ENCODE measurements at places on chromosomes 6 and 20.

- DNase-seq, result no peak
- no peaks in the 10 kb centered on the region for H3K36me3 ChIP-seq
- H3K27me3 ChIP-seq, result no peaks in the 10 kb centered on the region
- no peak overlapping the region for H3K27ac ChIP-seq
These were observed 136.8 kb downstream of the ZDHHC14 start for GRCh38 chr6:157517601-157518359.

- no peaks in the 10 kb centered on the region for H3K27me3 ChIP-seq
- no peaks in the 10 kb centered on the region for H3K36me3 ChIP-seq
- H3K4me3 ChIP-seq, result no peak overlapping the region
- no peak overlapping the region for H3K27ac ChIP-seq
- H3K4me1 ChIP-seq, result no peaks in the 10 kb centered on the region
These were observed 132.9 kb upstream of the MCHR2 start for GRCh38 chr6:100126790-100127484.

DNA sequence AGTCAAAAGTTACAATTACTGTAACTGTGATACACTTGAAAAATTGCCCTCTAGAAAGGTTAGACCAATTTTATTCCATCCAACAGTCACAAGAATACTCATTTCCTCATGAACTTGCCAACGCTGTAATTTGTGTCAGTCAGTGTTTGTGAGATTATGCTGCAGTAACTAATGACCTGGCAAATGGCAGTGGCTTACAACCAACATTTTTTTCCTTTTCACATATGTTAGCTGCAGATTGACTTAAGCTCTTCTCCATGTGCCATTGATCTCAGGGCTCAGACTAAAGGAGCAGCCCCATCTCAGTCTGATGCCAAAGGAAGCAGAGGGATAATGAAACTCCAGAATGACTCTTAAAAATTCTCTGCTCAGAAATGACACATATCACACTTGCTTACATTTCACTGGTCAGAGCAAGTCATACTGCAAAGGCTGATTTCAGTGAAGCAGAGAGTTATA lies 92.3 kb upstream of the ELOVL5 start:
- no peak for DNase-seq
- no peak overlapping the region for H3K4me3 ChIP-seq
- no peaks in the 10 kb centered on the region for H3K27me3 ChIP-seq
- no peaks in the 10 kb centered on the region for H3K36me3 ChIP-seq
- no peaks in the 10 kb centered on the region for H3K4me1 ChIP-seq

DNA sequence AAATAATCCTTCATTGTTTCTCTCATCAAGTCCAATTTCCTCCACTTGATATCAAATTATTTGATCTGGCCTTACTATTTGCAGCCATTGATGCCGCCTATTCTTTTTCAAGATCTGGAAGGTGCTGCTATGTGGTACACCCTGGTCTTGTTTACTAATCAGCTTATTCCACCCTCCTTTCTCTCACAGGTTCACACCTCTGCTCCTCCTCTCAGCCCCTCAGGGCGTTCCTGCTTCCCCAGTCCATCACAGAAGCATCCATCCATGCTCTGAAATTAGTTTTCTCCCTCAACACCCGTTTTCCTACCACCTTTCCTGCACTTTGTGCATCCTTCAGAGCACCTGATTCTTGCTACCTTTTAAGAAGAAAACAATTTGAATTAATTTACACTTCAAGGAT lies 183.6 kb downstream of the EPHA7 start:
- H3K36me3 ChIP-seq, result no peaks in the 10 kb centered on the region
- no peaks in the 10 kb centered on the region for H3K27me3 ChIP-seq
- H3K4me1 ChIP-seq, result no peaks in the 10 kb centered on the region
- no peak overlapping the region for H3K4me3 ChIP-seq

DNA sequence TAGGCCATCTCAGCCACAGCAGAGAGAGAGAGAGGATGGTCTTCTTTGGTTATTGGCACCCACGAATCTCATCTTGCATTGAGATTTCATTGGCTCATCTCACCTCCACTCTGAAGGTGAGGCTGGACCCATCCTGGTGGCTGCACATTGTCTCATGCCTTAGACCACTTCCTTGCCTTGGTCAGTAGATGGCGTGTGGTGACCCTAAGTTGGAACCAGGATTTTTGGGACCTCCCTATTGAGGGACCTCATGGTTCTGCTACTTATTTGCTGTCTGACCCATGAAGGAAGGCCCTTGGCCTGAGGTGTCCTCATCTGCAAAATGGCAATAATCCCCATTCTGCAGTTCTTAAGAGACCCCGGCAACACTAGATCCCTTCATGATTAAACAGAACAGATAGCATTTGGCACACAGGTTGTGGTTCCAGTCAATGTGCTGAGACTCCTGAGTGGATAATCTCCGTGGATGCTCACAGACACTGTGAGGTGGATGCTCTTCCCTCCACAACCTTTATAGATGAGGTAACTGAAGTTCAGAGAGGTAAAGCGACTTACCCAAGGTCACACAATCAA lies 21.5 kb upstream of the AAR2 start:
- H3K27ac ChIP-seq, result no peak overlapping the region
- H3K4me3 ChIP-seq, result no peak overlapping the region
- DNase-seq, result no peak
- no peaks in the 10 kb centered on the region for H3K4me1 ChIP-seq
- H3K36me3 ChIP-seq, result no peaks in the 10 kb centered on the region

GRCh38 chr6:115891111-115891669 lies 169.5 kb downstream of the FRK start:
- no peak overlapping the region for H3K4me3 ChIP-seq
- no peak for DNase-seq
- no peaks in the 10 kb centered on the region for H3K36me3 ChIP-seq
- no peaks in the 10 kb centered on the region for H3K4me1 ChIP-seq
- no peaks in the 10 kb centered on the region for H3K27me3 ChIP-seq
- no peak overlapping the region for H3K27ac ChIP-seq

DNA sequence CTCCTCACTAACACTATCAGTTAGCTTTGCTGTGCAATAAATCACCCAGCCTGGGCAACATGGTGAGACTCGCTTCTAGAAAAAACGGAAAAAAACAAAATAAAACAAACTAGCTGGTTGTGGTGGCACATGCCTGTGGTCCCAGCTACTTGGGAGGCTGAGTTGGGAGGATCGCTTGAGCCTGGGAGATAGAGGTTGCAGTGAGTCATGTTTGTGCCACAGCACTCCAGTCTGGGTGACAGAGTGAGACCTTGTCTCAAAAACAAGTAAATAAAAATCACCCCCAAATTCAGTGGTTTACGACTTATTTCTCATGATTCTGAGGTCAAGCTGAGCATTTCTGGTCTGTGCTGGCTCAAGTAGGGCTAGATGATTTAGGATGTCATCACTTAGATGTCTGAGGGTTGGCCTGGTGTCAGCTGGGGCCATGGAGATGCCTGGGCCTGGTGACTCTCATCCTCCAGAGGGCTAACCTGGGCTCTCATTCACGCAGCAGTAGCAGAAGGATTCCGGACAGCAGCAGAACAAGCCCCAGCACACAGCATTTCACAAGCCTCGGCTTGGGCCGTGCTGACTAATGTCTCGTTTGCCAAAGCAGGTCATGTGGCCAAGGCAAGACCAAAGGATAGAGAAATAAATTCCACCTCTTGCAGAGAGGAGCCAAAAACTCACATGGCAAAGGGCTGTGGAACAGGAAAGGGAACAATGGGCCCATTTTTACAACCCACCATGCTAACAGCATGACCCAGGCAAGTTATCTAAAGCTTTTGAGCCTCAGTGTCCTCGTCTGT lies 32.5 kb downstream of the MGME1 start:
- no peak overlapping the region for H3K4me3 ChIP-seq
- no peak overlapping the region for H3K27ac ChIP-seq
- no peaks in the 10 kb centered on the region for H3K36me3 ChIP-seq

GRCh38 chr6:109002051-109002697 lies 92.5 kb downstream of the SESN1 start:
- peaks cover 18% of the 10 kb centered on the region for H3K4me1 ChIP-seq
- no peaks in the 10 kb centered on the region for H3K36me3 ChIP-seq
- no peaks in the 10 kb centered on the region for H3K27me3 ChIP-seq
- H3K27ac ChIP-seq, result peak overlapping the region; percentile 96

- no peak overlapping the region for H3K27ac ChIP-seq
- peaks cover 7% of the 10 kb centered on the region for H3K4me1 ChIP-seq
- no peak for DNase-seq
- no peaks in the 10 kb centered on the region for H3K27me3 ChIP-seq
- no peak overlapping the region for H3K4me3 ChIP-seq
These were observed 148.9 kb downstream of the TMEM200A start for GRCh38 chr6:130514712-130515111.

DNA sequence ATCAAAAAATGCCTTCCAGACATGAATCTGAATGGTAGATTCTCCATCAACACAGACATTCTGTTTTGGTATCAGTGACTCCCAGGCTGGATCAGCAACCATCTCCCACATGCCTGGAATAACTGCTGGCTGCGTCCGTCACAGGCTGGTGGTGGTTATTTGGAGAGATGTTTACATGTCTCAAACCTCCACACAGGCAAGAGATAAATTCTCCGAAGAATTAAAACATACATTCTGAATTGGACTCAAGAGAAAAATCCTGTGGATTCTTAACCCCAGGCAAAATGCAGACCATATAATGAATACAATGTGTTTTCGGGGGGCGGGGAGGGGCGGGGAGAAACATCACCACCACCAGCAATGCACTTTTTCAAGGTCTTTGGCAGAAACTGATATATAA lies 108.2 kb downstream of the THBS2 start:
- no peaks in the 10 kb centered on the region for H3K36me3 ChIP-seq
- DNase-seq, result no peak
- no peaks in the 10 kb centered on the region for H3K27me3 ChIP-seq
- no peak overlapping the region for H3K4me3 ChIP-seq
- no peaks in the 10 kb centered on the region for H3K4me1 ChIP-seq

- no peaks in the 10 kb centered on the region for H3K4me1 ChIP-seq
- peaks cover 7% of the 10 kb centered on the region for H3K27me3 ChIP-seq
- DNase-seq, result no peak
- no peak overlapping the region for H3K4me3 ChIP-seq
These were observed 33.6 kb downstream of the SLC2A10 start for GRCh38 chr20:46743088-46743487.

DNA sequence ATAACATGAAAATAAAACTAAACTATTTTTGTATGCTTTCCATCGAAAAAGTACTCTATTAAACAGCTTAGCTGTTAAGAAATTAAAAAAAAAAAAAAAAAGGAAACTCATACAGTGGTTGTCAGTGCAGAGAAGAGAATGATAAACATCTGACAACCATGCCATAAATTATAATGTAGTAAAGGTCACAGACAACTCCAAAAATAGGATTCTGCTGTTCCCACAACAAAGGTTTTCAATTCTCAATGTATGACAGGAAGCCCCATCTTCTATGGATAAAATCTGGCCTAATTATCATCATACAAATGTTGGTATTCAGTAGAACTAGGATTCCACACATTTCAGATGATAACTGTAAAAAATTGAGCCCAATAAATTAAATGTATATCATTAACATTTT lies 5.0 kb downstream of the PLN start:
- H3K4me3 ChIP-seq, result no peak overlapping the region
- H3K27me3 ChIP-seq, result no peaks in the 10 kb centered on the region
- no peaks in the 10 kb centered on the region for H3K36me3 ChIP-seq

DNA sequence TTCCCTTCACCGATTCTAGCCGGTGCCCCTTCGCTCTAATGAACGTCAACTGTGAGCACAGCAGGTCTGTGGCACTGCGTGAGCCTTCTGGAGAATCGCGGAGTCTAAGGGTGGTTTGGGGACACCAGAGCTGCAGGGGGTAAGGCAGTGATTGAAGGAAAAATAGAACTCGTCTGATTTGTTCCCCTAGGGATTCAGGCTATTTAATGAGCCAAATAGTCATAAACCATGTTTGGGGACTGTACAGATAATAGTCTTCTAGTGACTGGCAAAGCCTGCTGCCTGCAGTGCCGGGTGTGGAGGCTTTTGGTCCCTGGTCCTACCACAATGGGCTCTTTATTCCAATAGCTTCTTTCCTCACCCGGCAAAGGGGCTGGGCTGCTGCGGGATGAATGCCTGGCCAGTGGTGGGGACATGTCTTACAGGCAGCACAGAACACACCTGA lies 11.1 kb upstream of the NTSR1 start:
- H3K4me3 ChIP-seq, result no peak overlapping the region
- H3K4me1 ChIP-seq, result no peaks in the 10 kb centered on the region
- no peaks in the 10 kb centered on the region for H3K27me3 ChIP-seq
- no peak overlapping the region for H3K27ac ChIP-seq

- no peak overlapping the region for H3K27ac ChIP-seq
- no peaks in the 10 kb centered on the region for H3K36me3 ChIP-seq
- H3K4me3 ChIP-seq, result no peak overlapping the region
- H3K4me1 ChIP-seq, result no peaks in the 10 kb centered on the region
These were observed 16.9 kb upstream of the GSTA4 start for GRCh38 chr6:53011979-53012378.

DNA sequence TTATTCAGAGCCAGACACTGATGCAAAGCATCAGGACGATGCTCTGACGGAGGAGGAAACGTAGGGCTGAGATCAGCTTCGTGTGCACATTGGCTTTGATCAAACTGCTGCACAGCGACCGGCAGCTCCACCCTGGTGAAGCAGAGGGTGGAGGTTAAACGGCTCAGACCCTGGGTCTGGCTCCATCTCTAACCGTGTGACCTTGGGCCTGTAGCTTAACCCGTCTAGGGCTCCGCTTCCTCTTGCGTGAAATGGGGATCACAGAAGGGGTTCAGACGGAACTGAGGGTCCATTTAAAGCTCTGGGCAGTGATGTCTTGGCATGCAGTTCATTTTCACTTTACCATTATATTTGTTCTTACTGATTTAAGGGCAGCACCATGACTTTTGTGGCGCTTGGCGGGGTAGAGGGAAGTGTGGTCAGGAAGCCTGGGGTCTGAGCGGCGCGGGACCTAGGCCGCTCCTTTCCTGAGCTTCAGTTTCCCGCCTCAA lies 644 bp downstream of the RBL1 start:
- no peaks in the 10 kb centered on the region for H3K27me3 ChIP-seq
- no peak for DNase-seq
- H3K4me1 ChIP-seq, result no peaks in the 10 kb centered on the region
- no peaks in the 10 kb centered on the region for H3K36me3 ChIP-seq
- peak overlapping the region; percentile 82 for H3K27ac ChIP-seq

- no peaks in the 10 kb centered on the region for H3K4me1 ChIP-seq
- no peak overlapping the region for H3K27ac ChIP-seq
- no peaks in the 10 kb centered on the region for H3K36me3 ChIP-seq
- no peak for DNase-seq
- H3K4me3 ChIP-seq, result no peak overlapping the region
- H3K27me3 ChIP-seq, result no peaks in the 10 kb centered on the region
These were observed 13.4 kb downstream of the NAPB start for GRCh38 chr20:23407781-23408464.
